Right ventricle myocardium inferior (tissue), 1 donor: ENCODE measurements at places on chromosomes 4 and X.

- no peak for DNase-seq
These were observed 81.4 kb downstream of the DOCK11 start for GRCh38 chrX:118577041-118577440.

DNA sequence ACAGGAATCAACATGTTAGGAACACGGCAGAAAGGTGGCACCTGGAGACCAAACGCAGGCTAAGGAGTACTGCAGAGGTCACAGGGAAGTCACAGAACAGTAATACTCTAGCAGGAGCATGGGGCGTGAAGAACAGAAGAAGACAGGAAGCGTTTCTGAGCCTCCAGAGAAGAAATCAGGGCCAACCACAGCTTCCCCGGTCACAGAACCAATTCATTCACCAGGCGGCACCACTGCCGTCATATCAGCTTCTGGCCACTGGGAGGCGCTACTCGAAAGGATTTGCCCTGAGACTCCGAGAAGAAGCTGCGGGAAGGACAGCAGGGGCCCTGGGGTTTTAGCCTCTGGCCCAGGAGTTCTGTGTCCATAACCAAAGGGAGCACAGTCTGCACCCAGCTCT lies 78.0 kb upstream of the DRD5 start:
- no peak for DNase-seq

- no peak for DNase-seq
These were observed 100.5 kb downstream of the CLNK start for GRCh38 chr4:10584042-10584441.

DNA sequence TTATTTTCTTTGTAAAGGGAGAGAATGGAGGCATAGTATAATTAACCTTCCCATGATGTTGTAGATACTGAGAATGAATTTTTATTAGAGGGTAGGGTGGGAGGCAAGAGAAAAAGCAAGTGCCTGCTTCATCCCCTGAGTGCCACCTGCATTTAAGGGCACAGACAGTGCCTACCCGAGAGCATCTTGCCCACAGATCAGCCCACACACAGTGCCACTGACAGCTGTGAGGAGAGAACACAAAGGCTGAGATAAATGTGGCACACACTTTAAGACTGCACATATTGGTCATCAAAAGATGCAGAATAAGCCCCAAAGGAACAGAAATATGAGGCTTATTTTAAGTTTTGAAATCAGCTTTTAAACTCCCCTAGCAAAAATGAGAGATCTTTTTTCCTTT lies 250.8 kb downstream of the SLC39A8 start:
- DNase-seq, result no peak

- DNase-seq, result no peak
These were observed 6.0 kb downstream of the DHX15 start for GRCh38 chr4:24578364-24578763.

DNA sequence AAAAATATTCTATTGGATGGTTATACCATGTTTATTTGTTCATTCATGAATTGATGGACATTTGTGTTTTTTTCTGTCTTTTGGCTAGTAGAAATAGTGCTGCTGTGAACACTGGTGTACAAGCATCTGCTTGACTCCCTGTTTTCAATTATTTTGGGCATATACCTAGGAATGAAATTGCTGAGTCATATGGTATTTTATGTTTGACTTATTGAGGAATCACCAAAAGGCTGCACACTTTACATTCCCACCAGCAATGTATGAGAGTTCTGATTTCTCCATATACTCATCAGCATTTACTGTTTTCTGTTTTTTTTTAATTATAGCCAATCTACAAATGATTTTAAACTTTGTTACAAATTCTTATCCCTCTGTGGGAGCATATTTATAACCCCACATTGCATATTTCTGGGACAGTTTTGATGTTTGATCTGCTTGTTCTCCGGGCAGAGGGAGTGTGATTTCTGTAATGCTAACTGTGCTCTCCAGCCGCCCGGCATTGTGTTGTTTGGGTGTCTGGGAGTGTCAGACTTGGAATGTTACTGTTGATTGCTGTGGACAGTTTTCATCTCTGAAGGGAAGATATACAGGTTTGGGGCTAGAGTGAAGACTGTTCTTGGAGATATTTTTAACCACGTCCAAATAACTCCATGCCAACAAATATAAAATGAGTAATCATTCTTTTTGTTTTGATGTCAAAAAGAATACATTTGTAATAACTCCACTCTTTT lies 60.5 kb upstream of the PGRMC2 start:
- no peak for DNase-seq

DNA sequence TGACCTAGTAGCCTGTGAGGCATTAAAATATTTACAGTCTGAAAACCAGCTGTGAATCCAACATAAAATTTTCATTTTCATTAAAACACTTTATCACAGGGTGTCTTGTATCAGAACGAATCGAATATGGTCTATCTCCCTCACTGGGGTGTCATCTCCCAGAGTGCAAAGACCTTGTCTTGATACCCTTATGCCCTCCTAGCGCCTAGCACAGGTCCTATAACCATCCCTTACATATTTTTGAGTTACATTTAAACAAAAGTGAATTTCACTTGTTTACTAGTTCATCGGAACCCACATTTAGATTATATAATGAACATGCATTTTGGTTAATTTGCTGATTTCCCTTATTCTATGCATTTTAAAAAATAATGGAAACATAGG lies 14.0 kb downstream of the DIPK2B start:
- no peak for DNase-seq

DNA sequence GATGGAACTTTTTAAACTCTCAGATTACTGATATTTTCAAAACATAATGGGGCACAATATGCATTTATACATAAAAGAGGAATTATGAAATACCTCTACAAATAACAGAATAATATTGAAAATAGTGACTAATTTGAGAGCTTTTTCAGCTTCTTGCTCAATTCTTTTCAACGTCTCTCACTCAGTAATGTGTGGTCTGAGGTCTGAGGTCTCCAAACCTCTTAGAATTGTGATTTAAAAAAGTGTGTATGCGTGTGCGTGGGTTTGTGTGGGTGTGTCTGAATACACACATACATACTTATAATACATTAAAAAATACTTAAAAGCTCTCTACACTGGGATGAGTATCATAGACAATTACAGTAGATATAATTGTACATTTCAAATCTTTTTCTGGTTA lies 7.9 kb downstream of the NDNF start:
- DNase-seq, result no peak

DNA sequence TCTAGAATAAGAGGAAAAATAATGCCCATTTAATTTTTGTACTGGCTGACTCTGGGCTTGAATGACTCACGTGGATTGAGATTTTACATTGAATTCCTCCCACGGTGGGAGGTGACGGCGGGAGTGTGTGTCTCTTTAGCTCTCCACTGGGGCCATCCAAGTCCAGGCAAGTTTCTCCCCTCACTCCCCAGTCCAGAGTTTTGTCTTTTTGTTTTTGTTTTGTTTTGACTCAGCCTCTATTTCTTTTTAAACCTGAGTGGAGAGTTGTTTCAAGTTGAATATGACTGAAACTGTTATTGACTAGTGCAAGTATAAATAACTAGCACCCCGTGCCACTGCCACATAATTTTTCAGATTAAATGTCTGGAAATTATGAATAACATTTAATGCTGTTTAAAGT lies 13.6 kb downstream of the CHST7 start:
- no peak for DNase-seq

- no peak for DNase-seq
These were observed 51.2 kb downstream of the IRF2 start for GRCh38 chr4:184423003-184423686.

GRCh38 chr4:155881555-155881954 lies 15.5 kb upstream of the ASIC5 start:
- no peak for DNase-seq

DNA sequence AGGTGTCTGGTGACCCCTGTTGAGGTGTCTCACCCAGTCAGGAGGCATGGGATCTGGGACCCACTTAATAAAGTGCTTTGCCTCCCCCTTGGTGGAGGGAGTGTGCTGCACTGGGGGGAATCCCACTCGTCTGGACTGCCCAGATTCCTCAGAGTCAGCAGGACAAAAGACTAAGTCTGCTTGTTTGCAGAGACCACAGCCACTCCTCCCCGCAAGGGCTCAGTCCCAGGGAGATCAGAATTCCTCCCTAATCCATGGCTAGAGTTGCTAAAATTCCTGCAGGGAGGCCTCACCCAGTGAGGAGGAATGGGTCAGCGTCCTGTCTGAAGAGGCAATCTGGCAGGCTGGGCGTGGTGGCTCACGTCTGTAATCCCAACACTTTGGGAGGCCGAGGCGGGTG lies 442.2 kb downstream of the PABPC4L start:
- no peak for DNase-seq

DNA sequence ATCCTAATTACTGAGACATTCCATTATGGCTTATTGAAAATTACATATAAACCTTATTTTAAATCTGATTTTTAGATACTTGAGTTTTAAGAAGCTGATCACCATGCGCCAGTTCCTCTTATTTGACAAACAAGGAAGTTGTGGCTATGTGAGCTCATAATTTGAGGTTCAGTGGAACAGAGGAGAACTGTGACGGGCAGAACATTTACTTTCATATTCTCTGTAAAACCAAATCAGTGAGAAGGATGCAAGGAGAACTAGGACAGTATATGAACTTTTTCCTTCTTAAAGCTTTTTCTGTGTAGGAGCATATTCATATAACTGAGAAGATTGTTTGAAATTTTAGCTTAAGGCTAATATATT lies 25.3 kb downstream of the STIM2 start:
- no peak for DNase-seq

GRCh38 chr4:139300431-139301112 lies 733 bp upstream of the NAA15 start:
- no peak for DNase-seq

GRCh38 chrX:68018248-68019203 lies 414.8 kb downstream of the OPHN1 start:
- no peak for DNase-seq

- no peak for DNase-seq
These were observed 731.4 kb downstream of the FAT4 start for GRCh38 chr4:126046081-126046614.

DNA sequence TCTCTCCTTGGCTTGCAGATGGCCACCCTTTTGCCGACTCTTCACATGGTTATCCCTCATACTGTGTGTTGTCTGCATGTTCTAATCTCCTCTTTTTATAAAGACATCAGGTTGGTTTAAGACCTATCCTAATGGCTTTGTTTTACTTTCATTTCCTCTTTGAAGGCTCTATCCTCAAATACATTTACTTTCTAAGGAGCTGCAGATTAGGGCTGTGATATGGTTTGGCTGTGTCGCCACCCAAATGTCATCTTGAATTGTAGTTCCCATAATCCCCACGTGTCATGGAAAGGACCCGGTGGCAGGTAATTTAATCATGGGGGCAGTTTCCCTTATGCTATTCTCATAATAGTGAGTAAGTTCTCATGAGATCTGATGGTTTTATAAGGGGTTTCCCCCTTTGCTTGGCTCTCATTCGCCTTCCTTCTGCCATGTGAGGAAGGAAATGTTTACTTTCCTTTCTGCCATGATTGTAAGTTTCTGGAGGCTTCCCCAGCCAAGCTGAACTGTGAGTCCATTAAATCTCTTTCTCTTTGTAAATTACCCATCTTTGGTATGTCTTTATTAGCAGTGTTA lies 204.5 kb downstream of the RELL1 start:
- DNase-seq, result no peak

DNA sequence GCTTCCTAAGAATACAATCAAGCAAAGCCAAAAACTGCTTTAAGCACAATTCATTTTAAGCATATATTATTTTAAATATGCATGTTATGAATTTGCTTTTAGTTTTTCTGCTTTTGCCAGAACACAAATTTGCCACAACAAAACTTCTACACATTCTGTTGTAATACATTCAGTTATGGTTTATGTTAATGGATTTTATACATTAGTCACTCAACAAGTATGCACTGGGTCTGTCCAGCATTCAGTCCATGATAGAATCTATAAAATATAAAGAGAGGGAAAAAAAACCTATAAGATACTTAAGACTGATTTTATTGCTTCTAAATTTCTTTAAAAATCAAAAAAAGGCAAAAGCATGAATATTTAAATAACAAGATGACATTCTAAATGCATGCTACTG lies 22.2 kb downstream of the IQCM start:
- DNase-seq, result no peak

GRCh38 chr4:107548211-107548905 lies 171.7 kb downstream of the PAPSS1 start:
- DNase-seq, result no peak

DNA sequence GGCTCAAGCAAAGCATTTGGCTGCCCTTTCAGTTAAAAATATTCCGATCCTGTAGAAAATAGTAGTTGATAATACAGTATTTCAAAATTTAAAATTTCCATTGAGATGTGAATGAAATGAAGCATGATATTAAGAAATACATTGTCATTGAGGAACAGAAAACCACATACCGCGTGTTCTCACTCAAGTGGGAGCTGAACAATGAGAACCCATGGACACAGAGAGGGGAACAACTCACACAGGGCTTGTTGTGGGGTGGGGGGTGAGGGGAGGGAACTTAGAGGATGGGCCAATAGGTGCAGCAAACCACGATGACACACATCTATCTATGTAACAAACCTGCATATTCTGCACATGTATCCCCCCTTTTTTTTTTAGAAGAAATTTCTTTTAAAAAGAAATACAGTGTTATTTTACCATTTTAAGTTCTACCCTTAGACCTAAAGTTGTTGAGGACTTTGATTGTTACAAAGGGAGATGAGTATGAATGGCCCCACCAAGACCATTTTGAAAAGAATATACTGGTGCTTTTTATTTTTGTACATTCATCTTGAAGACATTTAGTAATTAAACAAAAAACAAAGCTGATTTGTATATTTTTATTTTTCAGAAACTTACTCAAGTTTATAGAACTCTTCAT lies 52.0 kb upstream of the IL13RA1 start:
- DNase-seq, result no peak

GRCh38 chr4:140286456-140286855 lies 87.0 kb upstream of the SCOC start:
- DNase-seq, result no peak

- DNase-seq, result no peak
These were observed 162.5 kb upstream of the GALNT7 start for GRCh38 chr4:173005912-173006633.

DNA sequence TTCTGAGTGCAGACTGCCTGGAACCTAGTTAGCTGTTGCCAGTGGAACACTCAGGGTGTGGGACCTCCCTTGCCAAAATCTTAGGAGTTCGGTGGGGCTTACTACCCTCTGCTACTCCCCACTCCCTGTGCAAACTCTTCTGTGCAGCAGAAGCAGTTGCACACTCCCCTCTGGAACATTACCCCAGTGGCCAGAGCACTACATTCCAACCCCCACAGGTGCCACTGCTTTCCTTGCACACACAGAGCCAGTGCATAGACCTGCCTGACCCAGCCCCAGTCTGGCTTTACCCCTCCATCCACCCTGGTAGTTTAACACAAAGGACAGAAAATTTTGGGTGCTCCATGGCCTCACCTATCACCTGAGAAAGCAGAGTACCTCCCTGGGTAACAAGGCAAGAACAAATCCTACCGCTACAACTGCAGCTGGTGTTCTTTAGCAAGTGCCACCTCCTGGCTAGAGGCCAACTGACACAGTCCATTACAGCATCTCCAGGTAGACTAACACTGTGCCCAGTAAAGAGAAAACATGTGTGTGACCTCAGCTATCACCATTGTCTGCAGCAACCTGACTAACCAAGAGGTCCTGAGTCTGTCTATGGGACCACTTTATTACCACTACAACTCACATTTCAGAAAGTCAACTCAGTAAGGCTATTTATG lies 11.5 kb upstream of the RASSF6 start:
- no peak for DNase-seq

- no peak for DNase-seq
These were observed 38.5 kb downstream of the CHRNA9 start for GRCh38 chr4:40373636-40374035.
